NCI-H187 (cell line): ENCODE measurements at places on chromosomes 6 and 20.

DNA sequence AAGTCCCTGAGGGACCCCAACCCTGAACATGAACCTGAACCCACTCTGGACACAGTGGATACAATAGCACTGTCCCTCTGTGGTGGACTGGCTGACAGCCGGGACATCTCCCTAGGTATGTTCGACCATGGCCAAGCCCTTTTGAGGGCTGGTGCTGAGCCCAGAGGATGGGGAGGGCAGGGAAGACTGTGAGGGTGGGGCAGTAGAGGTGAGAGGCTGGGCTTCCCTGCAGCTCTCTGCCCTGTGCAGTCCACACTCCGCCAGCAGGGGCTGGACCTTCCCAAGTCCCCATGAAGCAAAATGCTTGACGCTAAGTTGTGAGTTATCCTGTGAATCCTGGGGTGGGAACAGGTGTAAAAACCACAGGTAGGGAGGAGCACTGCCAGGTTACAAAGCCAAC lies 11.5 kb downstream of the LPIN3 start:
- DNase-seq = no peak

DNA sequence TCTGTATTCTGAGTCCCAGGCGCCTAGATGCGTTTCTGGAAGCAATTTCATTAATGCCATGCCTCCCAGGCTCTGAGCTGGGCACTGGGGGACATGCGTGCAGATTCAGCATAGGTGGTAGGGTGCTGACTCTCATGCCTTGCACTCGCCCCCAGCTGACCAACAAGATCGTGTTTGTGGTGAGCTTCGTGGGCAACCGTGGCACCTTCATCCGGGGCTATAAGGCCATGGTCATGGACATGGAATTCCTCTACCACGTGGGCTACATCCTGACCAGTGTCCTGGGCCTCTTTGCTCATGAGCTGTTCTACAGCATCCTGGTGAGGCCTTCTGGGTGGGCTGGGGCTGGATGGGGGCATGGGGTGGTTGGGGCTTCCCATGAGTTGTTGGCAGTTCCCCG lies 21.6 kb downstream of the UQCC2 start:
- DNase-seq = no peak

- DNase-seq = no peak
Observed at GRCh38 chr20:43238266-43238665, 48.6 kb upstream of the PTPRT start.

DNA sequence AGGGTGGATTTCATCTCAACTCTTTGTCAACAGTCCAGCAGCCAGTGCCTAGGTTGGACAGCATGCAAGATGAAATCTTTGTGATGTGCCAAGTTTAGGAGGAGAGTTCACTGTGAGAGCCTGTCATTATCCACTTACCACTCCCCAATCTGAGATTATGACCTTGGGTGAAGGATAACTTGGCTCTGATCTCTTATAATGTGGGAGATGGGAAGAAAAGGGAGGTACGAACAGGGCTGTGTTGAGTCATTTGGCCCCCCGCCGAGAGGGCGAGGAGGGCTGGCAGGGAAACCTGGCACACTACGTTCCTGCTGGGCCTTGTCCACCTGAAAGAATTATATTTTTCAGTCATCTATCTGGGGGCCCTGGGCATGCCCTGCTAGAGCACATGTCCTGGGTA lies 35.8 kb downstream of the LAMA4 start:
- DNase-seq = no peak

DNA sequence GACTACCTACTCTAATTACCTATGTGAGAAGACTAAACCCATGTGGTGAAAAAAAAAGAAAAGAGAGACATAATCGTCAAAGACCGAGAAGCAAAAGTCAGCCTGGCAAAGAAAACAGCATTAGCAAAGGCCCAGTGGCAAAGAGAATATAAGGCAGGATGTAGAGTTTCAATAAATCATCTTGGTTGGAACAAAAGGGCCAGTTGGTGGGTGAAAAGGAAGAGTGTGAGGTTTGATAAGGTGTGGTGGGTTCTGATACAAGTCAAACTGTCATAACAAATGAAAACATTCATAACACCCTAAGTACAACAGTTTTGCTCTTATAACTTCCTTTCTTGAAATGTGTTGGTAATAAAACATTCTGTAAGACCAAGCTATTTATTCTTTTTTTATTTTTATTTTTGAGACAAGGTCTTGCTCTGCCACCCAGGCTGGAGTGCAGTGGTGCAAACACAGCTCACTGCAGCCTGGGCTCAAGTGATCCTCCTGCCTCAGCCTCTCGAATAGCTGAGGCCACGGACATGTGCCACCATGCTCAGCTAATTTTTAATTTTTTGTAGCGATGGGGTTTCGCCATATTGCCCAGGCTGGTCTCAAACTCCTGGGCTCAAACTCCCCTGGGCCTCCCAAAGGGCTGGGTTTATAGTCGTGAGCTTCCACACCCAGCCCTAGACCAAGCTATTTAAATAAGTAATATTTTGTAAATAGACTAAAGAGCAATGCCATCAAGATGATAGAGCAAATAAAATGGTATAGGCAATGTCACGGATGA lies 18.9 kb upstream of the GTF3C6 start:
- no peak for DNase-seq
